ENCODE measurements at places on chromosomes 5 and 9. TPM values are rescaled to one million over a fixed set of nuclear protein-coding genes. Genes with fewer than 3 reads are reported as not detected.

SEMA5A gene
- total RNA-seq, result not detected

MYO10 gene
- 48.0 TPM for total RNA-seq

ADAMTS16 gene
- total RNA-seq, result 1.4 TPM

AQP3 gene
- 24.4 TPM for total RNA-seq

CTSL gene
- total RNA-seq, result 618 TPM

C9orf153 gene
- total RNA-seq, result 0.25 TPM

FYB1 gene
- total RNA-seq, result 9.9 TPM

KIAA0825 gene
- total RNA-seq, result 0.71 TPM

PANK3 gene
- total RNA-seq, result 11.5 TPM

WWC1 gene
- total RNA-seq, result 91.1 TPM

PRRC1 gene
- 61.0 TPM for total RNA-seq

CDH12 gene
- not detected for total RNA-seq

PTGES gene
- total RNA-seq, result 174 TPM

TPD52L3 gene
- not detected for total RNA-seq

INSYN2B gene
- total RNA-seq, result 0.16 TPM

PAX5 gene
- 0.05 TPM for total RNA-seq

OBP2B gene
- not detected for total RNA-seq

NTNG2 gene
- 0.57 TPM for total RNA-seq

FBP1 gene
- not detected for total RNA-seq

PCDHA10 gene
- total RNA-seq, result 0.02 TPM

AFF4 gene
- total RNA-seq, result 37.2 TPM

CBY3 gene
- not detected for total RNA-seq

TLX3 gene
- total RNA-seq, result not detected

ATP6V0E1 gene
- 311 TPM for total RNA-seq

BARHL1 gene
- not detected for total RNA-seq

EGFLAM gene
- total RNA-seq, result 0.47 TPM

NME5 gene
- total RNA-seq, result not detected

LEAP2 gene
- 0.52 TPM for total RNA-seq

HACD4 gene
- total RNA-seq, result 1.0 TPM

KIF4B gene
- 0.02 TPM for total RNA-seq

IL3 gene
- not detected for total RNA-seq

NOXA1 gene
- 1.4 TPM for total RNA-seq

TMC1 gene
- not detected for total RNA-seq

QRFP gene
- total RNA-seq, result not detected

CER1 gene
- not detected for total RNA-seq

SPATA31A3 gene
- not detected for total RNA-seq

SSNA1 gene
- total RNA-seq, result 134 TPM

PAEP gene
- 0.32 TPM for total RNA-seq

NMUR2 gene
- 0.22 TPM for total RNA-seq

NEUROG1 gene
- total RNA-seq, result not detected

SH3RF2 gene
- total RNA-seq, result 3.0 TPM

C9orf43 gene
- total RNA-seq, result 0.57 TPM

IFNB1 gene
- total RNA-seq, result not detected

OR2S2 gene
- total RNA-seq, result not detected

KIF20A gene
- 38.7 TPM for total RNA-seq

SLC45A2 gene
- total RNA-seq, result not detected

BHMT2 gene
- not detected for total RNA-seq

OMD gene
- total RNA-seq, result not detected

WDR5 gene
- total RNA-seq, result 66.5 TPM

Measured in A549 treated with dexamethasone at 1 μM for 4 hours (cell line).